Ovary (tissue), 10 donors: ENCODE measurements at places on chromosomes 7 and 10.

DNA sequence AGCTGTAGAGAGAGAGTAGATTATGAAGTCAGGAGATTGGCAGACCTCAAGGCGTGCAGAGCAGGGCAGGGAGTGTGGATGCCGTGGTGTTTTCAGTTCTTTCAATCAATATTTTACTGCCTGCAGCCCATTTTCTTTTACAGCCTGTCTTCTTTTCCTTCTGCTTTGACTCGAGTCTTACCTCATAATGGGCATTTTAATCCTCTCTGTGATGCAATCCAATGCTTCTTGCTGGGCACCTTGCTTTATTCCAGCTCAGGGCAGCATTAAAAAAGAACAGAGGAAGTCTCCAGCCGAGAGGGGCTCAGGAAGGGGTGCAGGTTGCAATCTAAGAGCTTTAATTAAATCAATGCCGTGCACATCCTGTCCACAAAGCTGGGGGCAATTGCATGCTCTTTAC, 839.0 kb downstream of the LRMDA start:
- DNase-seq: no peak

- DNase-seq: no peak
Observed at GRCh38 chr10:4947635-4948596, 15.3 kb upstream of the AKR1C1 start.

DNA sequence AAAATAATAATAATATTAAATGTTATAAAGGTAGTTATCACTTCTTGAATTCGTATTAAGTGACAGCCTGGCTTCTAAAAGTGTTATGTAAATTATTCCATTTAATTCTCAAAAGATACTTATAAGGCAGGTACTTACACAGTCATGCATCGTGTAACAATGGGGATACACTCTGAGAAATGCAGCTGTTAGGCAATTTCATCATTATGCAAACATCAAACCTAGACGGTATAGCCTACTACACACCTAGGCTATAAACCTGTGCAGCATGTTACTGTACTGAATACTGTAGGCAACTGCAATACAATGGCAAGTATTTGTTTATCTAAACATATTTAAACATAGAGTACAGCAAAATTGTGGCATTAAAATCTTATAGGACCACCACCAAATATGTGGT, 1.5 kb downstream of the IFIT1 start:
- DNase-seq: no peak

DNA sequence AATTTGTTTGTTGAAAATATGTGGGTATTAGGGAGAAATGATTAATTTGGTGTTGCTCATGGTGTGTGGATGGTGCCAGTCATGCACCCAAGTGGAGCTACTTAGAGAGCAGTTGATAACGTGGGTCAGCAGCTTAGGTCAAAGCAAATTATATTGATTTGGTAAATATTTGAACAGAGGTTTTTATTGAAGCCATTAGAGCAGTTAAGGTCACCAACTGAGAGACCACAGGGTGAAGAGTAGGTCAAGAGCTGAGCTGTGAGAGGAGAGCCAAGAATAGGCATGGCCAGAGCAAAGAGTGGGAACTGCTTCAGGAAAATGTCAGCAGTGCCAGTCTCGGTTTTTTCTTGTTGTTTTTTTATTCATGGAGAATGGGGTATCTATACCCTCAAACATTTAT, 97.9 kb downstream of the TMEM168 start:
- DNase-seq: no peak

GRCh38 chr10:16883084-16883483, 65.9 kb upstream of the RSU1 start:
- DNase-seq: no peak

DNA sequence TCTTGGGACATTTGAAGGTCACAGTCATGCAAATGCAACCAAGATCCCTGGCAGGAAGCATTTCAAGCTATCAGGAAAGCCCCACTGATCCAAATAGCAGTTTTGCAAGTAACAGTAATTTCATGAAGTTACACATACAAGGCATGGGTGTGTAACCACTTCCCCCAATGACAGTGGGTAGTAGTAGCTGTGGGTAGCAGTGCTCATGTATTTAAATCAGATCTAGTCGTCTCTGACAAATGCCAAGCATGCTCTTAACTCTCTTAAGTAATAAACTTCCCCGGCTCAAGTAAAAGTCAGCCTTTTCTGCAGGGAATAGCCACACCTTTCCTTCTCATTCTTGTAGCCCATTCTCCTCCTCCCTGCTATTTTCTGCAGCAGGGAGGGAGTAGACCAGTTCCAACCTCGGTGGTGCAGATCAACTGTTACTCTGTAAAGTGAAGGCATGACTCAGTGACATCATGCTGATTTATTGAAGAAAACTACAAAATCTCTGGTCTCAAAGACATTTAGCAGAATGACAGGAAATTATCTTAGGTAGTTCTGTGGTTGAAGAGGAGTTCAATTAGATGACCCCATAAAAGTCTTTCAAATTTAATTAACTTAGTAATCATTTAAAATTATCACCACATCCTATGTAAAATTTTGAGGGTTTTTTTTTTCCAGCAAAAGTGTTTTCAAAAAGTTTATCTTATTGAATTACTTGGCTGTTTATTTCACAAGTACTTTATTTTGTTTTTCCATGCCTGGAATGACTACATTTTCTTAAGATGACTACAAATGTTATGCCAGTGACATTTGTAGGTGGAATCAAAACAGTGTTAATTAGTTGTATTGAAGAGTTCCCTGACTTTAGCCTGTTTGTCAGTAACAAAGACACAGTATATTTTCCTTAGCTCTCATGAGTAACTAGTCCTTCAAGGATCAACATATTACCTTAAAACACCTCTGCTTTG, 568.3 kb downstream of the INHBA start:
- DNase-seq: no peak

- peak; percentile 90 for DNase-seq
Observed at GRCh38 chr10:72272689-72273409, 875 bp upstream of the DDIT4 start.

DNA sequence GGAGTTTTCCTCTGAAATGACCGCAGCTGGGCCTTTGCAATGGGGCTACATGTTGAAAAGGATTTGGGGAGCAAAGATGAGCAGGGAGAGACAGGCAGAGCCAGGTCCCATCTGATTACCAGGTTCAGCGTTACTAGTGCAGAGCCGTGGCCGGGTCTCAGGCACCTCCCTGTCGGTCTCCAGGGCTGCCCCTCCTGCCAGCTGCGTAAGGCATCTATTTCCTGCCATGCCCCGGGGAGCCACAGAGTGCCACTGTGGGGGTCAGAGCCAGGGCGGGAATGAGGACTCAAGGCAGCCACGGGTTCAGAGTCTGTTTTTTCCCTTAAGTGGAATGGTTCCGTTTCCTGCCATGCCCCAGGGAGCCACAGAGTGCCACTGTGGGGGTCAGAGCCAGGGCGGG, 382.6 kb upstream of the SHH start:
- no peak for DNase-seq

DNA sequence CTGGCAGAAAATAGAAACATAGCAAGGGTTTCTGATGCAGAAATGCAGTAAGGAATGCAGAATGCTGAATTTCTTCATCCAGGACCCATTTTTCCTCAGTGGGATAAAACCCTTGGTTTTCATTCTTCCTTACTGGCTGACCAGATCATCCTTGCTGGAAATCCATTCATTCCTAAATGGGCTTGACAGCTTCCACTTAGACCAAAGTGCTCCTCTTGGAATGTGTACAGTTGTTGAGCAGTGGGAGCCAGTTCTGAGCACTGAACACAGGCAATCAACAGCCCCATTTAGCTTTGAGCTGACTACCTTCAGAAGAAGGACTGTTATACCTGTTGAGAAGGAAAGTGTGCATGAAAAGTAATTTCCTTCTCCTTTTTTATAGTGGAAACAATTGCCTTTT, 232.1 kb downstream of the SORCS3 start:
- DNase-seq: no peak

DNA sequence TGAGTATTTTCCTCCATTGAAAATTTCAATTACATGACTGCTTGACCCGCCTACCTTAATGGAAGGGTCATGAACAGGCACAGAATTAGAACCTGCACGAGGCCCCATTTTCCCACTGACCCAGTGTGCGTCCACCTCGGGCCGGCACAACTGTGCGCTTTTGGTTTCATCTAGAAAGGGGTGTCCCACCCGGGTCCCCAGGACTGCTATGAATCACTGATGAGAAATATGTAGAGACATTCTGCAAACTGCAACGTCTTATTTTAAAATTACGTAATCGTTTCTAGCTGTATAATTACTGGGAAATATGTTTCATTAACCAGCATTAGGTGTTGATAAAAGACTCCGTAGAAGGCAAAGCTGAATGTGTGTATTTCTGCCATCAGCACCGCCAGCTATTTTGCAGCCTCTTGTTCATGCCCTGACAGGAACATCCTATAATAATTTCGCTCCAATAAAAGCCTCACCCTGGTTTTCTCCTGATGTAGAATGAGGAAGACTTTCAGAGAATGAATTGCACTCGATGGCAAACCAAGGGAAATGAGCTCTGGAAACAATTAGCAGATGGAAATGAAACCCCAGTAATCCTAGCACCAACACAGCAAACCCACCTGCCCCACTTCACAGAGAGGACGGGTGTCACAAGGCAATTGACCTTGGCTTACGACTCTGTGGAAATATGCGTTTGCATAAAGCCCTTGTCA, 562.1 kb downstream of the DNAJB6 start:
- no peak for DNase-seq

- no peak for DNase-seq
Observed at GRCh38 chr7:40716052-40716451, 581.2 kb downstream of the SUGCT start.

GRCh38 chr7:35735396-35735795, 40.5 kb upstream of the HERPUD2 start:
- DNase-seq: no peak

DNA sequence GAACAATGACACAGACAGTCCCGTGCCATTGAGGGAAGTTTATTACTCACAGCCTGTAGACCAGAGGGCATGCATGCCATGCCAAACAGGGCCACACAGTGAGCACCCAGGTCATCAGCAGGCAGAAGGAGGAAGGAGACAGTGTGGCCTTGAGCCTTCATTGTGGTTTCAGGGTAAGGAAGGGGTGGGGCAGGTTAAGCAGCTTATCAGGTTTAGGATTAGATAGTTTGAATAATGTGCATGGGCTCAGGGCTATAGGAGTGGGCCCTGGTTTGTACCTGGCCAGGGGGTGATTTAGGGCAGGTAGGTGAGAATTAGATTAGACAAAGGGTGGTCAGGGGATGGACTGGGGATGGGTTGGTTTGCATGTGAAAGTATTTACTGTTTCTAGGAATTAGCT, 67.9 kb downstream of the ADCY1 start:
- DNase-seq: no peak

DNA sequence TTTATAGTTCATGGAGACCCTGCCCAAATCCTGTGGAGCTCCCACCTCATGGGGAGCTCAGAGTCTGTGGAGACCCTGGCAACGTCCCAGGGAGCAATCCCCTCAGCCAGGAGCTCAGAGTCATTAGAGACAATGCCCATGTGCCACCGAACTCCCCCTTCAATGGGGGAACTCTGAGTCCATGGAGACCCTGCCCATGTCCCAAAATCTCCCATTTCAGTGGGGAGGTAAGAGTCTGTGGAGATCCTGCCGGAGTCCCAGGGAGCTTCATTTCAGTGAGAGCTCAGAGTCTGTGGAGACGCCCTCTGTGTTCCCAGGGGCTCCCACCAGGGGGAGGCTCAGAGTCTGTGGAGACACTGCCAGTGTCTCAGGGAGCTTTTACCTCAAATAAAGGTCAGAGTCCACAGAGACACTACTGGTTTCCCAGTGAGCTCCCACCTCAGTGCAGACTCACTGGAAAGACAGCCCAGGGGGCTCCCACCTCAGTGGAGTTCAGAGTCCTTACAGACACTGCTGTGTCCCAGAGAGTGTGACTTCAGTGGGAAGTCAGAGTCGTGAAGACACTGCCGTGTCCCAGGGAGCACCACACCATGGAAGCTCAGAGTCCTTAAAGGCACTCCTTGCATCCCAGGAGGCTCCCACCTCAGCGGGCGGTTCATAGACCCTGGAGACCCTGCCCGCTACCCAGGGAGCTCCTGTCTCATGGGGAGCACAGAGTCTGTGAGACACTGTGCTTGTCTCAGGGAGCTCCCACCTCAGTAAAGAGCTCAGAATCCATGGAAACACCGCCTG, 5.0 kb downstream of the MYO1G start:
- DNase-seq: peak; percentile 26

DNA sequence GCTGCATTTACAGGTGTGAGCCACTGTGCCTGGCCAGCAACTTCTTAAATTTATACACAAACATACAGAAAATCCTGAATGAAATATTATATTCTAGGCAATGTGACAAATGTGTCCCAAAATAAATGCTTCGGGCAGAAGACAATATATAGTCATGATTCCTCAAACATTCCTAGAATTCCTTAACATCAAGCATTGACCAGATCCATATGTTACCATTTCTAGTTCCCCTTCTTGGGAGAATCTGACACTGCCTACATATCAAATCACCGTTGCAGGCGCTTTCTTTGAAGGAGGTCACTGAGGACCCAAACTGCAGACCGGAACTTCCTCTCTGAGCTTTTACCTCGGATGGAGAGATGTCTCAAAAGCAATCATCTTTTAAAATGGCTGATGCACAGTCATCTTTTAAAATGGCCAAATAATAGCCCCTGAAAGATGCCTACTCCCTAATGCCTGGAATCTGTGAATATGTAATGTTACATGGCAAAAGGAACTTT, 323.5 kb downstream of the PHF14 start:
- no peak for DNase-seq

DNA sequence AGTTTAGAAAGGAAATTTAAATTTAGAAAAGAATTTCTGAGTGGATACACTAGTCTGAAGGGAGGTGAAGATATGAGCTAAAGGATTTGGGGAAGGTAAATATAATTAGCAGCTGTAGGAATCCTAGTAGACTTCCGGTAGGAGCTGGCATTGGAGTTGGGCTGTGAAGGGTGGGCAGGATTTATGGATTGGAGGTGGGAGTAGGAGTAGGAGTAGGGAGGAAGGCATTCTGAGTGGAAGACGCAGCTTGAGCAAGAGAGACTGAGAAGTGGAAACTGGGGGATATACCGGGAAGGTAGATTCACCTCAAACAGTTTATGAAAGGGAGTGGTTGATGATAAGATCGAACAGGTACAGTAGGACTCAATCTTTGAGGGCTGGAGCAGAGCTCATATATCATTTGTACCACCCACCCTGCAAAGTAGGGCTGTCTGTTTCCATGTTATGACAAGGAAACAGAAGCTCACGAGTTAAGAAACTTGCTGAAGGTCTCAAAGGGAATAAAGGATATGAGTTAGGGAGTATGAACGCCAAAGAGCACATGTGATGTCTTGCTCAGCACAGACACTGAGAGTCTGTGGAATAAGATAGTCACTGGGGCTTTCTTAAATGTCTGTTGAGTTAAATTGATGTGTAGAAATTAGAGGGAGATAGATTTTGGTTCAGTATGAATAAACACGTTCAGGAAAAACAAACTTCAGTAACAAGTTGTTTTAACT, 81.6 kb downstream of the RPS24 start:
- no peak for DNase-seq
